Anterior cingulate cortex (tissue), 58 donors: ENCODE measurements at places on chromosomes 13 and 19.

DNA sequence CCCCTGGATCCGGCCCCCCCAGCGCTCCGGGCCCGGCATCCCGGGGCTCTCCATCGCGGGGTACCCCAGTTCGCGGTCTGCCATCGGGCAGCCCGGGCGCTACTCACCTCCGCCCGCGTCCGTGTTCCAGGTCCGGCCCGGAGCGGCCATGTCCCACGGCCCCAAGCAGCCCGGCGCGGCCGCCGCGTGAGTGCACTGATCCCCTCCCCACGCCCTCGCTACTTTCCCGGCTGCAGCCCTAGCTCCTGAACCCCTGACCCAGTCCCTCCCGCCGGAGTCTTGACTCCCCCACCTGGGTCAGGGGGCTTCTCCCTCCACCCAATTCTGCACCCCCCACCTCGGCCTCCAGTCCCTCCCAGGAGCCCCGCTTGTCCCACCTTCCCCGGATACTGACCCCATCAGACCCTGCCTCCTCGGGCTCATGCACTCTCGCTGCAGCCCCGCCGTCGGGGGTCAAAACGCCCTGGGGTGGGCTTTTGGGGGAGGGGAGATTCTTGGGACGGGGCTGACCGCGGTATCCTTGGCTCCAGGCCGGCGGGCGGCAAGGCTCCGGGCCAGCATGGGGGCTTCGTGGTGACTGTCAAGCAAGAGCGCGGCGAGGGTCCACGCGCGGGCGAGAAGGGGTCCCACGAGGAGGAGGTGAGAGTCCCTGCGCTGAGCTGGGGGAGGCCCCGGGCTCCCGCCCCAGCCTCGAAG, 566 bp downstream of the HMG20B start:
- DNase-seq = no peak

DNA sequence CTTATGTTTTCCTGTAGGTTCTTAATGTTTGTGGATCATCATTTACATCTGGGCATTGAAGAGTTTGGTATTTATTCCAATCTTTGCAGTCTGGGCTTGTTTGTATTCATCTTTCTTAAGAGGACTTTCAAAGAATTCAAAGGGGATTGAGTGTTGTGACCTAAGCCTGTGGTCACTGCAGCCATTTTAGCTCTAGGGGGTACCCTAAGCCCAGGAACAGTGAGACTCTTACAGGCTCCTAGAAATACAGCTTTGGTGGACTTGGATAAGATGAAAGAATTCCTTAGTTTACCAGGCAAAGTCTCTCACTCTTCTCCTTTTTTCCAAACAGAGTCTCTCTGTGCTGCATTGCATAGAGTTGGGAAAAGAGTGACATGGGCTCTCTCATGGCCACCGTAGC, 2539.0 kb upstream of the PCDH20 start:
- no peak for DNase-seq

DNA sequence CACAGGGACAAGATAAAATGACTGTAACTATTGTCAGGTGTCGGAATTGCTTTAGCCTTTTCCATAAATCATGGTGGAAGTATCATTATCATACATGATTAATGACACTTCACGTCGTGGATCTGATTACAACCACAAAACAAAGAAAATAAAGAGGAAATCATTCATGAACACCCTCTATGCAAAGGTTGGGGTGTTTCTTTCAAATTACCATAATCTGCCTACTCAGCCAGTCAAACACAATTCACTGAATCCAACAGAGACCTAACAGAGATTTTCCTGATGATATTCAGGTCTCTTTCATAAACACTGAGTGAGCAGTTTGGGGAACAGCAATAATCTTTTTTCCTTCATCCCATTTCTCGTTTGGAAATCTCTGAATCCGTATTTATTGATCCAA, 625.6 kb downstream of the DCT start:
- no peak for DNase-seq

GRCh38 chr19:51766461-51766860, 5.5 kb downstream of the FPR2 start:
- no peak for DNase-seq

- no peak for DNase-seq
These were observed 3.8 kb downstream of the ZNF784 start for GRCh38 chr19:55620410-55621204.

- no peak for DNase-seq
These were observed 7.1 kb upstream of the DPP9 start for GRCh38 chr19:4730740-4731171.

DNA sequence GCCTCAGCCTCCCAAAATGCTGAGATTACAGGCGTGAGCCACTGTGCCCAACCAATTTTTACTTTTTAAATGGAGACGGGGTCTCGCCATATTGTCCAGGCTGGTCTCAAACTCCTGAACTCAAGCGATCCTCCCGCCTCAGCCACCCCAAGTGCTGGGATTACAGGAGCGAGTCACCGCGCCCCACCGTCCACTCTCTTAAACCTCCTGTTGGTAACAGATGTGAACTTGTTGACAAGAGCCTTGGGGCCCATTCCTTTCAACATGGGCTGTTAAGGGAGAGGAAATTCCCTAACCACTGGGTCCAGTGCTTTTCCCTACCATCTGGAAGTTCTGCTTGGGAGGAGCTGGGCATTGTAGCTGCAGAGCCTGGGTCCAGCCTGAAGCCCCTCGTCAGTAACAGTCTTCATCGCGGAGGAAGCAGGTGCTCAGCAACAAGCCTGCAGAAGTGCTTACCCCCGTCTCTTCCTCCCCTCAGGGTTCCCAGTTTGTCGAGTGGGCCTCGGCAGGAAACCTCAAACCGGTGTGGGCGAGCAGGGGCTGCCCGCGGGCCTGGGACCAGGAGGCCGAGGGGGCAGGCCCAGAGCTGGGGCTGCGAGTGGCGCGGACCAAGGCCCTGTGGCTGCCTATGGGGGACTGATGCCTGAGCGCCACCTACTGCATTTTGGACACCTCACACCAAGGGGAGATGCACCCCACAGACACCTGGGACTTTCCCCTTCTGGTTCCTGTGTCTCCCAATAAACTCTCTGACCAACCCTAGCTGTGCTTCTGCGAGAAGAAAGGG, 4.0 kb upstream of the FLT3LG start:
- DNase-seq = no peak

DNA sequence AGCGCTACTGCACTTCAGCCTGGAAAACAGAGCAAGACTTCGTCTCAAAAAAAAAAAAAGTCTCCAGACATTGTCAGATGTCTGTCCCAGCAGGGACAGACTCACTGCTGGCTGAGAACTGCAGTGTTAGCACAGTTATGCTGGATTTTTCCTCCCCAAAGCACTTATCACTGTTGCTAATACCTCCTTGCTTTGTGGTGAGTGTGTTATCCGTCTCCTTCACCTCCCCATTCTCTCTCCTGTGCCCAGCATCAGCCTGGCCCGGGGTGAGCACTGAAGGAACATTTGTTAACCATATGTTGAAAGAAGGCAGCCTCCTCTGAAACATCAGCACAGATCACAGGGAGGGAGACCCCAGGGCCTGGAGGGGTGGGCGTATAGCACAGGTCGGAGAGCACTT, 11.3 kb downstream of the MYO9B start:
- no peak for DNase-seq

DNA sequence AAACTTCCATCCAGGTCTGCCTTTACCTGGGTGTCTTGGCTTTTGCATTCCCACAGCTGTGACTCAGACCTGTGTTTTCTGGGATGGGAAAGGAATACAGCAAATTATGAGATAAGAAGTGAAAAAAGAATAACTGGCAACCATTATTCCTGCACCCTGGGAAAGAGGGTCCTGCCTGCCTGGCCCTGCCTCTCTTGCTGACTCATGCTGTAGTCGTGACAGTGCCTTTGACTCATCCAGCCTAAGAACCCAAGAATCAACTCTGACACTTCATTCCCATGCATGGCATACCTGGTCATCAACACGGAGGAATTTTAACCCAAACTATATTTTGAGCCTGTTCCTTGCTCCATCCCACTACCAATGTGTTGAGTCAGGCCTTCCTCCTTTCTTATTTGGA, 185.4 kb upstream of the SERP2 start:
- no peak for DNase-seq

- DNase-seq = no peak
These were observed 38.2 kb downstream of the ATP12A start for GRCh38 chr13:24718192-24718965.

- DNase-seq = no peak
These were observed 91.7 kb downstream of the FAM216B start for GRCh38 chr13:42873081-42873480.

DNA sequence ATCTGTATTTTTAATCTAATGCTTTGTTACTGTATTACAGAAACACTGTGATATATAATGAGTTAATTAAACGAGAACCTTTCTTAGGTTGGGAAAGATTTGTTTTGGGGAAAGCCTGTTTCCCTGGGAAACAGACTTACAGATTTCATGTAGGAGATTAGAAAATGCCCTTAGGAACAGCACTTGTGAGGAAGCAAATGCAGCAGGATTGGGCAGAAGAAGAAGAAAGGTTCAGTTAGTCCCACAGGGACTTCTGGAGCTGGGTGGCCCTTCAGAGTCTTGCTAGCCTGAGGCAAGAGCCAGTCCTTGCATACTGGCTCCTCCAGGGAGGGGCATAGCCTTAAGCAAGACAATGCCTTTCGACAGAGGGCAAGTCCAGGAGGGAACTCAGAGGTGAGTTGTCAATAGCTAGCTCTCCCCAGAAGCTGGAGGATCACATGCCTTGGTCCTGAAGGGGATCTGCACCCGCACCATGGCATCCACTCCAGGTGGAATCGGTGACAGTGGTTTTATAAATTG, 36.8 kb downstream of the N4BP2L1 start:
- DNase-seq = no peak

- no peak for DNase-seq
These were observed 52.5 kb downstream of the FLT3 start for GRCh38 chr13:28047757-28048388.

DNA sequence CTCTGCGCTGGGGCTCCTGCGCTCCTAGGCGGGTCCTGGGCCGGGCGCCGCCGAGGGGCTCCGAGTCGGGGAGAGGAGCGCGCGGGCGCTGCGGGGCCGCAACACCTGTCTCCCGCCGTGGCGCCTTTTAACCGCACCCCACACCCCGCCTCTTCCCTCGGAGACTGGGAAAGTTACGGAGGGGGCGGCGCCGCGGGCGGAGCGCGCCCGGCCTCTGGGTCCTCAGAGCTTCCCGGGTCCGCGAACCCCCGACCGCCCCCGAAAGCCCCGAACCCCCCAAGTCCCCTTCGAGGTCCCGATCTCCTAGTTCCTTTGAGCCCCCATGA, at the start of gene GJB2:
Gene GJB2 (minus strand): TSS at position 103 of the 326 bp plus-strand sequence. CDS start 3,357 bp downstream, outside the sequence.
- DNase-seq = no peak

DNA sequence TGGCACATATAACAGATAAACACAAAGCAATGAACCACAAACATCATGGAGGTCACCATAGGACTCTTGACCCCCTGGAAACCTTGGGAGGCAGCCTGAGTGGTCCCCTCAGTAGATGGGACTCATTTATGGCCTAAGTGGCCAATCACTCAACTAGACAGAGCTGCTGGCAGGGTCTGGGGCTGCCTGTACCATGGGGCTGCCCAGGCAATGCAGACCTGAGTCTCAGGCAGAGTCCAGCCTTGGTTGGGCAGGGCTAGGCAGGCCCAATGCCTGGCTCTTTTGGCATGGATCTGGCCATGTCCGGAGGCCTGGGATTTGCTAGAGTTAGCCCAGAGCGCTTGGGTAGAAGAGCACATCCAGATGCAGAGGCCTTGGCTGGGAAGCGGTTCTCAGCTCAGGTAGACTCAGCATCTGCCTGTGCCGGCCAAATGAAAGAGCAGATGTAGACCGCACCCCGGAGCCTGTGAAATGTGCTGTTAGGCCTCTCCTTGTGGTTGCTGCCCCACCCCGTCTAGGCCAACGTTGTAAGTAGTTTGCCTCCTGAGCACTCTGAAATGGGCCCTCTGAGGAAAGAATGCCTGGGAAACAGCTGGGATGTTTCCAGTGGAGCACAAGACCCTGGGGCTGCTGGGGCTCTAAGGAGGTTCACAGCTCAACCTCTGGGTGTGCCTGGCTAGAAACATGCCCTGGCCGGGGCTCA, 171.2 kb downstream of the ZNF536 start:
- no peak for DNase-seq

DNA sequence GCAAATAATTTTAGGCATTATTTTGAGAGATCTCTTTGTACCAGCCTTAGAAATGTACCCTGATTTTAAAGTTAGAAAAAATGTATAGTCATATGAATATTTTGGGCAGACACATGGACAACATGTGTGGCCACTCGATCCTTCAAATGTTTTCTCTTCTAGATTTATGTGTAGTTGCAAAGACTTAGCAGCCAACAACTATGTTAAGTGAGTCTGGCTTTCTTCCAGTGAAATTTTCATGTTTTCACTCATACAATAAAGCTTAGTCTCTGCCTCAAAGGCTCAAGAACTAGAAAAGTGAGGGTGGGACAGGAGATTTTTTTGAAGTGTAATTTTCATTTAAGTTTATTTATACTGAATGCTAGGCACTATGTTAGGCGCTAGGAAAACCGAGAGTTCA, 207.7 kb upstream of the DACH1 start:
- DNase-seq = no peak

DNA sequence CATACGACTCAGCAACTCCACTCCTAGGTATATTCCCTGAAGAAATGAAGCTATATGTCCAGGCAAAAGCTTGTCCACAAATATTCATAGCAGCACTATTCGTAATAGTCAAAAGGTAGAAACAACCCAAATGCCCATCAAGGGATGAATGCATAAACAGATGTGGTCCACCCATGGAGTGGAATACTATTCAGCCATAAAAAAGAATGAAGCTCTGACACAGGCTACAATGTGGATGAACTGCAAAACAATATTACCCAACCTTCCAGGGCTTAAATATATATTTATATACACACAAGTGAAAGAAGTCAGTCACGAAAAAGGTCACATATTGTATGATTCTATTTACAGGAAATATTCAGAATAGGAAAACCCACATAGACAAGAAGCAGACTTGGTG, 19.7 kb downstream of the RFX2 start:
- DNase-seq = no peak
